Small intestine (tissue), 16 donors: ENCODE measurements at places on chromosomes 12 and 14.
A peak's percentile ranks its signal among the peaks of the same experiment; 100 is the strongest.

DNA sequence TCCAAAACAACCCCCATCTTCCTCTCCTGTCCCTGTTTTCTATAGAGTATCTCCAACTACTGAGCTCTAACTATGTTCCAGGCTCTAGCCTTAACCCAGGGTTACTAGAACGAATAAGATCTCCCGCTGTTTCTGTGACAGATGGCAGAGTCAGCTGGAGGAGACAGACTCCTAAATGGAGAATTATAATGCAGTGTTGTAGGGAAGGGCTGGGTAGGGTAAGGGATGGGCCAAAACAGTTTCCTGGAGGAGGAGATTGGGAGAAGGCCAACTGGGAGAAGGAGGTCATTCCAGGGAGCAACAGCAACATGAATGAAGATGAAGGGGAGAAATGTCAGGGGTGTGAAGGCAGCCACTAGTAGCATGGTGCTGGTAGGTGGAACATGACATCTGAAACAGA is 73.4 kb upstream of the ANO4 start:
- no peaks in the 10 kb centered on the region for H3K36me3 ChIP-seq
- H3K4me1 ChIP-seq = peaks cover 4% of the 10 kb centered on the region
- H3K27ac ChIP-seq = no peak overlapping the region
- no peak overlapping the region for H3K4me3 ChIP-seq
- H3K27me3 ChIP-seq = peaks cover 5% of the 10 kb centered on the region
- DNase-seq = no peak

DNA sequence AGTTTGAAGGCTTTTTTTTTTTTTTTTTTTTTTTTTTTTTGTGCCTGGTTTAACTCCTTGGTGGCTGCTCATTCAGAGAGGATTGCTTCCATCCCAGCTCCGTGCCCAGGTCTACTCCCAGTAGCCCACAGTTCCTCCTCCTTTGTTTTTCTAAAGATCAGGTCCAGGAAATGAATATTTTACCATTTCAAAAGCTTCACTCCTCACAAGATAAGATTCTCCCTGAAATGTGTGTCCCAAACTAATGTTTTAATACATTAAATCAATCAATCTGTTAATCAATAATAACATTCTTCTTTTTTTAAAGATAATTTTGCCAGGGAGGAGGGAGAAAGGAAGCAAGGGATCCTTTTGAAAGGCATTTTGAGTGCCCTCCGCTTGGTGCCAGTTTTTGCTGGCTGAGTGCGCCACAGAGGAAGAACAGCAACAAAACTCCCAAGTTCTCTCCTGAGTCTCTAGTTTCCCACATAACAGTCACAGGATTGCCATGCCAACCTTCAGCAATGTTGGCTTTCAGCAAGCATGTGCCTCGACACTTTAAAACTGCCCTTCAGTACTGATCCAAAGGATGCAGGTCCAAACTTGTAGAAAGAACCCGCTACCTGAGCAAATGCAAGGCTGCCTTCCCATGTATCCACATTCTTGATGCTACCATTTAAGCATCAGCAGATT is 99.2 kb downstream of the RMST start:
- no peaks in the 10 kb centered on the region for H3K4me1 ChIP-seq
- H3K27ac ChIP-seq = no peak overlapping the region
- H3K27me3 ChIP-seq = no peaks in the 10 kb centered on the region
- H3K36me3 ChIP-seq = no peaks in the 10 kb centered on the region

- H3K4me1 ChIP-seq = no peaks in the 10 kb centered on the region
- H3K36me3 ChIP-seq = no peaks in the 10 kb centered on the region
- H3K27me3 ChIP-seq = no peaks in the 10 kb centered on the region
Measured at GRCh38 chr12:121518656-121519055, 62.2 kb downstream of the KDM2B start.

- H3K27me3 ChIP-seq = no peaks in the 10 kb centered on the region
- H3K4me3 ChIP-seq = no peak overlapping the region
- no peaks in the 10 kb centered on the region for H3K4me1 ChIP-seq
- DNase-seq = no peak
- no peak overlapping the region for H3K27ac ChIP-seq
Measured at GRCh38 chr12:16358878-16359277, 11.4 kb downstream of the MGST1 start.

DNA sequence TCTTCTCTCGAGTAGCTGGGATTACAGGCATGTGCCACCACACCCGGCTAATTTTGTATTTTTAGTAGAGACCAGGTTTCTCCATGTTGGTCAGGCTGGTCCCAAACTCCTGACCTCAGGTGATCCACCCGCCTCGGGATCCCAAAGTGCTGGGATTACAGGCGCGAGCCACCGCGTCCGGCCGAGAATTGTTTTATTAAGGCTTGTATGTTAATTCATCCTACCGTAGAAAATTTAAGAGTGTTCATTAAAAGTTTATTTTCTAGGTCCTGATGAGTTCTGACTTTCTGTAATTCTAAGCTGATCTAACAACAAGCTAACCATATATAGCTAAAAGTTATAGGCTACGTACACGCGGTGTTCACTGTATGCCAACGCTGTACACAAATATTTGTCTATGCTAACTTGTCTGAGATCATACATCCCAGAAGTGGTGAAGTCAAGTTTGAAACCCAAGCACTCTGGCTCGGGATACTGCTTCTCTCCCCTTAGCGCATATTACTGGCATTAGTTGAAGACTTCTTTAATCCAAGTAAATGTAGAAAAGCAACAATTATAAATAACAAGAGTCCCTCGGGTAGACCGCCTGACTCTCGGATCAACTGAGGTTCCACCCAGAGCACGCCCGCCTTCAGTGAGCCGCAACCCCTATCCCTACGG is 570 bp upstream of the MRPS35 start:
- no peak for DNase-seq
- H3K27me3 ChIP-seq = no peaks in the 10 kb centered on the region
- H3K4me1 ChIP-seq = peaks cover 11% of the 10 kb centered on the region

GRCh38 chr14:93395231-93395630 is 35.5 kb upstream of the UNC79 start:
- H3K4me3 ChIP-seq = no peak overlapping the region
- H3K27me3 ChIP-seq = no peaks in the 10 kb centered on the region
- H3K36me3 ChIP-seq = no peaks in the 10 kb centered on the region
- no peak for DNase-seq
- H3K4me1 ChIP-seq = no peaks in the 10 kb centered on the region

- no peaks in the 10 kb centered on the region for H3K27me3 ChIP-seq
- no peak overlapping the region for H3K4me3 ChIP-seq
- H3K36me3 ChIP-seq = no peaks in the 10 kb centered on the region
- DNase-seq = no peak
- no peak overlapping the region for H3K27ac ChIP-seq
Measured at GRCh38 chr12:27462151-27462694, 15.7 kb downstream of the SMCO2 start.

DNA sequence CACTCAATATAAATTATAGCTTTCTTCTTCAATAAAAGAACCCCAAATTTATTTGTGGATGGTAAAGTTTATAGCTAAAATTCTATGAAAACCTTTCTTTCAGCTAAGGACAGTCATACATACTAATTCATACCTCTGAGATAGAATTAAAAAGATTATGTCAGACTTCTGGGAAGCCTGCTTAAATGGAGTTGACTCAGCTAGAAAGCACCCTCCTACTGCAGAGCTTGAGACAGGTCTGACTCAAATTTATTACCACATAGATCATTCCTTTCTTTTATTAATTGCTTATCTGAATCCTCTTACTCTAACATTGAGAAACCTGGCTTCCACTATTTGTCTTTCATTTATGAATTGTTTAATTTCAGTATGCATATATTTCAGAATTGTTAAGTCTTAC is 1007.0 kb upstream of the LRFN5 start:
- no peak for DNase-seq
- H3K27me3 ChIP-seq = no peaks in the 10 kb centered on the region
- no peaks in the 10 kb centered on the region for H3K4me1 ChIP-seq
- no peak overlapping the region for H3K27ac ChIP-seq
- H3K36me3 ChIP-seq = no peaks in the 10 kb centered on the region

GRCh38 chr12:28086521-28087155 is 103.6 kb upstream of the CCDC91 start:
- no peaks in the 10 kb centered on the region for H3K36me3 ChIP-seq
- H3K27ac ChIP-seq = no peak overlapping the region
- no peaks in the 10 kb centered on the region for H3K27me3 ChIP-seq
- DNase-seq = no peak
- H3K4me3 ChIP-seq = no peak overlapping the region
- H3K4me1 ChIP-seq = no peaks in the 10 kb centered on the region

- no peaks in the 10 kb centered on the region for H3K4me1 ChIP-seq
- H3K4me3 ChIP-seq = no peak overlapping the region
- H3K27me3 ChIP-seq = no peaks in the 10 kb centered on the region
- peak; percentile 77 for DNase-seq
- no peak overlapping the region for H3K27ac ChIP-seq
Measured at GRCh38 chr12:25692115-25693035, 139.3 kb upstream of the LMNTD1 start.

GRCh38 chr14:103031956-103032355 is 25.4 kb downstream of the CDC42BPB start:
- no peaks in the 10 kb centered on the region for H3K36me3 ChIP-seq
- no peak overlapping the region for H3K27ac ChIP-seq
- H3K4me1 ChIP-seq = peaks cover 6% of the 10 kb centered on the region
- no peak overlapping the region for H3K4me3 ChIP-seq

GRCh38 chr12:79294590-79294989 is 396.2 kb downstream of the PAWR start:
- H3K36me3 ChIP-seq = no peaks in the 10 kb centered on the region
- H3K4me3 ChIP-seq = no peak overlapping the region
- no peaks in the 10 kb centered on the region for H3K4me1 ChIP-seq
- H3K27ac ChIP-seq = no peak overlapping the region
- no peak for DNase-seq

- no peaks in the 10 kb centered on the region for H3K36me3 ChIP-seq
- no peaks in the 10 kb centered on the region for H3K27me3 ChIP-seq
- no peak overlapping the region for H3K4me3 ChIP-seq
- H3K27ac ChIP-seq = no peak overlapping the region
- no peak for DNase-seq
Measured at GRCh38 chr12:131141514-131141913, 187.8 kb downstream of the ADGRD1 start.

GRCh38 chr12:15982471-15982870 is 71.3 kb downstream of the DERA start:
- H3K4me3 ChIP-seq = no peak overlapping the region
- no peaks in the 10 kb centered on the region for H3K27me3 ChIP-seq
- peaks cover 2% of the 10 kb centered on the region for H3K4me1 ChIP-seq
- no peak overlapping the region for H3K27ac ChIP-seq
- no peaks in the 10 kb centered on the region for H3K36me3 ChIP-seq

DNA sequence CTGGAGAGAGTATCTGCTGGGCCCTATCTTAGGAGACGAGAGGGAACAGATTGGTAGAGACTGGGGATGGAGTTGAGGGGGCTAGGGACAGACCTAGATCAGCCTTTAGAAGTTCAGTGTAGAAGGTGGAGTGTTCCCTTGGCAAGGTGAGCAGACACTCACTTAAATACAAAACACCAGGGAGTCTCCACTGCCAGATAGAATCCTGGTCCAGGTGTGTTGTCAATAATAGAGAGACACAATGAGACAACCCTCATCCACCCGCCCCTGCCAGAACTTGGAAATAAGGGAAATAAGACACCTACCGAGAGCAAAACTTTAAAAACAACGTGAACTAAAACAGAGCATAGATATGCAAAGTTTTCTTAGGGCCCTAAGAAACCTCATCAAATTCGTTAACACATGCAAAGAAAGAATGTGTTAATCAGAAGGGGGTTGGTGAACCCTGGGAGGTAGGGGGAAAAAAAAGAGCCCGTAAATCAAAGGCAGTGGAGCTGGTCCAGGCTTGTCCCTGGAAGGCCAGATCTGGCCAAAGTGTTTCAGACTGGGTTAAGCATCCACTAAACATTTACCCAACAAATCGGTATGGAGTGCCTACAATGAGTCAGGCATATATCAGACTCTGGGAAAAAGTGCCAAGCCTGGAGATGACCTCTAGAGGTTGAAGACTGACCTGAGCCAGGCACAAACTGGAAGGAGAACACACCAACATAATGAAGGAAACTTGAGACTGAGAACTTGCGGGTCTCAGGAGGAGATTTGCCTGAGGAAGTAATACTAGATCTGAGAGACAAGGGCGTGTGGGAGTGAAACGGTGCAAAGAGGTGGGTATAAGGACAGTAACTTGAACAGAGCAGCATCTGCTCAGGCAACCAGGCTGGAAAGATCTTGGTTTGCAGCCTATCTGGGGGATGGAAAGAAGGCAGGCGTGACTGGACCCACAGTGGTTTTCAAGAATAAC is 37.0 kb upstream of the OTX2 start:
- H3K27me3 ChIP-seq = no peaks in the 10 kb centered on the region
- H3K36me3 ChIP-seq = no peaks in the 10 kb centered on the region
- no peak for DNase-seq
- no peak overlapping the region for H3K4me3 ChIP-seq

DNA sequence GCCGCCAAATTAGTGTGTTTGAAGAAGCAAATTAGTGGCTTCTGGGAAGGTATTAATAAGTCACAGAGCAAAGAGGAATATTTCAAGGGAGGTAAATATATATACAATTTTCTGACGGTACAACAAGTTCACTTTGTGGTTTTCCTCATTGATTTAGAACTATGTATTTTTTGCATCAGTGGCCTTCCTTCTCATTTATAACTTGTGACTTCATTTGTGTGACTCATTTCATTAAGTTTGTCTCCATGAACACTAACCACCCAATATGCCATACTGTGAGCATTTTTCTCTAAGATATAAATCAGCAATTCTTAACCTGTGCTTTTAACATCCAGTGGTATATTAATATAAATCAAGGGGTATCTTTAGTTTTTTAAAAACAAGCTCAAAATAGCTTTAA is 29.3 kb upstream of the ARHGAP5 start:
- H3K27ac ChIP-seq = no peak overlapping the region
- no peaks in the 10 kb centered on the region for H3K27me3 ChIP-seq
- no peak overlapping the region for H3K4me3 ChIP-seq
- no peak for DNase-seq
- H3K4me1 ChIP-seq = no peaks in the 10 kb centered on the region
- no peaks in the 10 kb centered on the region for H3K36me3 ChIP-seq

GRCh38 chr12:68617160-68617926 is 6.6 kb downstream of the RAP1B start:
- no peak overlapping the region for H3K4me3 ChIP-seq
- no peaks in the 10 kb centered on the region for H3K27me3 ChIP-seq
- no peak for DNase-seq
- no peak overlapping the region for H3K27ac ChIP-seq

DNA sequence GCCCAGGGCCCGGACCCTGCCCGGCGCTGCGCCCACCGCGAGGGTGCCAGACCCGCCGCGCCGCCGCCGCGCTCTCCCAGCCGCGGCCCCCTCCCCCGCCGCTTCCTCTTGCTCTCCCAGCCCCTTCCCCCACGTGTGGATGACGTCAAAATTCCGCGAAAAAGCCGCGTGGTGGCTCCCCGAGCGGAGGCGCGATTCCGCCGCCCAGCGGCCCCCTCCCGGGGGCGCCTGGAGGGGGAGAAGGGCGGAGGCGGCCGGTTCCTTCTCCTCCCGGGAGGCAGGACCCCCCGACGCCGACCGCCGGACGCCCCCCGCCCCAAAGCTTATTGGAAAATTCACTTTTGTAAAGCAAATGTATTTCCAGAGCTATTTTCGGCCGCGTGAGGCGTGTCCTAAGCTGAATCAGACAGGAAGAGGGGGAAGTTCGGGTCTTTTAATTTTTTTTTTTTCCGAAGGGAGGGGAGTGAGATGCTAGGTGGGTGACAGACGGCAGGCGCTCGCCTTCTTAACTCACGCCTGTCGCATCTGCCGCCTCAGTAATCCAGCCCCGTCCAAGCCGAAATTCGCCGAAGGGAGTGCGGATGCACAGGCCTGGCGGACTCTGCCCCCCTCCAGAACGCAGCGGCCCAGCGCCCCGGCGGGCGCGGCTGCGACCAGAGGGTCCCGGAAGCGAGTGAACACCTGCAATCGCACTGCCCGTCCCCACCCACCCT is 4.1 kb upstream of the CCND2 start:
- peak overlapping the region; percentile 88 for H3K27ac ChIP-seq
- peaks cover 26% of the 10 kb centered on the region for H3K4me1 ChIP-seq
- H3K27me3 ChIP-seq = no peaks in the 10 kb centered on the region

- no peaks in the 10 kb centered on the region for H3K27me3 ChIP-seq
- no peaks in the 10 kb centered on the region for H3K4me1 ChIP-seq
- DNase-seq = no peak
Measured at GRCh38 chr12:106794369-106794768, 19.9 kb downstream of the RIC8B start.
